Globus pallidus (tissue), 1 donor: ENCODE measurements at places on chromosomes 5 and 9.

DNA sequence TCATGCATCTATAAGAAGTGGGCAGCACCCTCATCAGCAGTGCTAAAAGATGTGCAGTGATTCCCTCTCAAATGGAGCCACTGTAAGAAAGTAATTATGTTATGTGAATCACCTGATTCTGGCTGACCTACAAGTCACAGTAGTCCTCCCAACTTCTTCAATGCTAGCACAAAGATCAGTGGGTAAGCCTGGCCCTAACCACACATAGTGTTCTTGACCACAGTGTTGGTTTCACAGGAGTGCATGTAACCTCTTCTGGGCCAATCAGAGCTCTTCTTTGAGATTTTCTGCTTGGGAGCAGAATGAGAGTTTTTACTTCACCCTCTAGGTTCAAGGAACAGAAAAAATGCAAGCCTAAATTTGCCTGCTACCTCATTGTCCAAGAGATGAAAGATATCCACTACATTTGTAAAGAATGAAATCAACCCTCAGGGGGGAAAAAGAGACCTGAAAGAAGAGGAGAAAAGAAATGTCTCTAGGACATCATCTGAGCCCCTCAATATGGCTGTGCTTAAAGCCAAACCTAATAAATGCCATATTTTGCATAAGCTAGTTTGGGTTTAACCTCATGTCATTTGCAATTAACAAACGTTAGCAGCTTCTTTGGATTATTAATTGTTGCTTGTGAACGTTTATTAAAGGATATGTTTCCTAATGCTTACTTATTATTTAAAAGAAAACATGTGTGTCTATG is 65.3 kb upstream of the ADRB2 start:
- DNase-seq = no peak

GRCh38 chr9:84781931-84782866 is 112.7 kb downstream of the NTRK2 start:
- no peak for DNase-seq

- DNase-seq = no peak
Observed at GRCh38 chr9:23822261-23823169, 3.5 kb downstream of the ELAVL2 start.

DNA sequence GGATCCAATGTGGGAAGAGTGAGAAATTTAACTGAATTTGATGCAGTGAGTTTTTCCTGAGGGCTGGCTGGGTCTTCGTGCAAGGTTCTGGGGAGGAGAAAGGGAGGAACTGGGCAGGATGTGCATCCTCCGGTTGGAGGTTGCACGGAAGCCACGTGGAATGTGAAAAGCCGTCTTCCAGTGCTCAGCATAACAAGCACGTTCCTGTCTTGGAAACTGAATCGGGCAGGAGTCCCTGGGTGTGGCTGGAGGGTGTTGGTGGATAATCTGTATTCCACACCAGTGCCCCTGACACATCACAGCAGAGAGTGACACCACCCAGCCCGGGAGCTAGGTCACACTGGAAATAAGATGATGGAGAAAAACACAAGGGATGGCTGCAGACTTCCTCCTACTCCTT is 154.3 kb downstream of the C5orf15 start:
- no peak for DNase-seq

DNA sequence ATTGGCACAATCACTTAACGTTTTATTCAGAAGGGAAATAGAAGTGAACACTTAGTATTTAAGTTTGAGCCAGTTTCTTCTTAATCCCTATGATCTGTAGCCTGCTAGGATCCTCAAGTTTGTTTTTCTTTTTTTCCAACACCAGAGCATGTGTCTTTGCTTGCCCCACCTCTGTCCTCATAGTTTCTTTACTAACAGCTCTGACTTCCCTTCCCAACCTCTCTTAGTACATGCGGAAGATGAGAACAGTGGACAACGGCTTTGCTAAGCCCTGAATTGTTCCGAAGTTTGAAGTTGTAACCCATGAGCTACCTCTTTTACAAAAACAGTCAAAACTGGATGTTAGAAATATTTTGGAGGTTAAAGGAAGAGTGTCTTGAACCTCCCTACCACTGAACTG is 61.7 kb upstream of the TAF11L2 start:
- peak; percentile 26 for DNase-seq

GRCh38 chr9:135969064-135969683 is 8.0 kb upstream of the UBAC1 start:
- DNase-seq = no peak

DNA sequence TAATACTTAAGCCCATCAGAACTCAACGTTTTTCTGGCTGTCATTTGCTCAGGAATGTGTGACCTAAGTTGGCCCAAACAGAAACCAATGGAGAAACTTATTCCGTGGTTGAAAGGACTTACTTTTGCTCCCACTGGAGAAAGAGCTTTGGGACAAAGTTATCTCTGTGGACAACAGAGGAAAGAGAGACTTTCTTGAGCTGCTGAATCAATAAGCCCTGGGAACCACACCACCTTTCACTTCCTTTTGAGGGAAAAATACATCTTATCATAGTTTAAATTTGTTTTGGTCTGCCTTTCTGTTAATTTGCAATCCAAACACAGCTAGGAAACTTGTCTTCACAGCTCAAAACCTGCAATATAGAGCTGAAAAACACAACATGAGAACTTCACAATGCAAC is 62.8 kb upstream of the VCAN start:
- no peak for DNase-seq

GRCh38 chr5:15106530-15107283 is 235.1 kb upstream of the ANKH start:
- no peak for DNase-seq

DNA sequence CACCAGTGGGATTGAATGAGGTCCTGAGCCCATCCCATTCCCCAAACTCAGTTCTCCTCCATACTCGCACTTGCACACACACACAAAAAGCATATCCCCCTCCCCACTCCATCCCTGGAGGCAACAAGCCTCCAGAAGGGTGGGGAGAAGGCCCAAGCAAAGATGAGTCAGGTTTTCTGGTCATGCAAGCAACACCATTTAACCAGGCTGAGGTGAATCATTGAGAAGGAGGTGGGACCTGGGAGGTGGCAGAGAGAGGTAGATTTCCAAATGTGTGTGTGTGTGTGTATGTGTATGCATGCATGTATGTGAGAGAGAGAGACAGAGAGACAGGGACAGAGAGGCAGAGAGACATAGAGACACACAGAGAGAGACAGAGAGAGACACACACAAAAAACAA is 185.2 kb upstream of the TRIM32 start:
- DNase-seq = no peak

DNA sequence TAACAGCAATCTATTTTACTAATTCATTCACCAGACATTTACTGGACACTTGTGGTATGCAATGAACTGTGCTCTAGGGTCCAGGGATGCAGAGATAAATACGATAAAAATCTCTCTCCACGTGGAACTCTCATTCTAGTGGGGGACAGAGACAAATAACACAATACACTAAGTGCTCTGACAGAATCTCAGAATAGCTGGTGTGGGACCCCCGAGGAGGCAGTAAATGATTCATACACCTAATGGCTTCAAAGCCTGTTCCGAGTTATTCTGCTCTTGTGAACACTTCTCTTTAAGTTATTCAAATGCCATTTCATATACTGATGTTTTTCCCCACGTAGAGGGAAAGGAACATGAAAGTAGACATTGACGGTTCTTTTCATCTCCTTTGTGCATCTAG is 302.0 kb upstream of the PDE4D start:
- DNase-seq = no peak

GRCh38 chr5:862367-863243 is 11.8 kb upstream of the ZDHHC11 start:
- DNase-seq = no peak

GRCh38 chr9:98247831-98248657 is 7.4 kb downstream of the TBC1D2 start:
- no peak for DNase-seq

DNA sequence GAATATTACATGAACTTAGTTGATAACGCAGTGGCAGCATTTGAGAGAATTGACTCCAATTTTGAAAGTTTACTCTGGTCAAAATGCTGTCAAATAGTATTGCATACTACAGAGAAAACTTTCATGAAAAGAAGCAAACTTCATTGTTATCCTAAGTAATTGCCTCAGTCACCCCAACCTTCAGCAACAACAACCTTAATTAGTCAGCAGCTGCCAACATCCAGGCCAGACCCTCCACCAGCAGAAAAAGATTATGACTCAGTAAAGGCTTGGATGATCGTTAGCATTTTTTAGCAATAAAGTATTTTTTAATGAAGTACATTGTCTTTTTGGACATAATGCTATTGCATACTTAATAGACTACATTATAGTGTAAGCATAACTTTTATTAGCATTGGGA is 40.8 kb upstream of the SPDL1 start:
- no peak for DNase-seq

- DNase-seq = no peak
Observed at GRCh38 chr5:128539038-128539429, 989 bp upstream of the FBN2 start.

GRCh38 chr9:126152622-126153362 is 173.8 kb upstream of the MVB12B start:
- no peak for DNase-seq

DNA sequence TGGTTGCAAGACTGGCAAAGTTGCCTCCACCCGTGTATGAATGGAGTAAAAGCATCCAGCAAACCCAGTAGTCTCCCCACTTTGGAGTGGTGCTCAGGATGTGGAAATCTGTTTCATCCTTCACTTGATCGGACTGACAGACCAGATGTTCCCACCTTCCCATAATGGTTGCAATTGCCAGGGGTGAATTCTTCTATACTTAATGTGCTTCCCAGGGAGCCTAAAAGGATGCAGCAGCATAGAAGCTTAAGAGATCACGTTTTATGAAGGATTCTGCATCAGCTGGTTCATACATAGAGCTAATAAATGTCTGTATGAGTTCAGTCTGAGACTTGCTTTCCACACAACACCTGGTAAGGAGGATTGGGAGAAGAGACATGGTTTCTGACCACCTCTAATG is 198.8 kb upstream of the S1PR3 start:
- no peak for DNase-seq
